Spinal cord (tissue), 10 donors: ENCODE measurements at places on chromosomes 6 and 20.
A peak's percentile ranks its signal among the peaks of the same experiment; 100 is the strongest.

- DNase-seq: peak; percentile 48
These were observed 17.5 kb downstream of the LEMD2 start for GRCh38 chr6:33771146-33772081.

GRCh38 chr6:160027931-160028330 lies 59.0 kb downstream of the IGF2R start:
- DNase-seq: no peak

- no peak for DNase-seq
These were observed 767 bp downstream of the AP5S1 start for GRCh38 chr20:3820901-3821727.

GRCh38 chr6:117533775-117534174 lies 51.3 kb downstream of the DCBLD1 start:
- DNase-seq: no peak

DNA sequence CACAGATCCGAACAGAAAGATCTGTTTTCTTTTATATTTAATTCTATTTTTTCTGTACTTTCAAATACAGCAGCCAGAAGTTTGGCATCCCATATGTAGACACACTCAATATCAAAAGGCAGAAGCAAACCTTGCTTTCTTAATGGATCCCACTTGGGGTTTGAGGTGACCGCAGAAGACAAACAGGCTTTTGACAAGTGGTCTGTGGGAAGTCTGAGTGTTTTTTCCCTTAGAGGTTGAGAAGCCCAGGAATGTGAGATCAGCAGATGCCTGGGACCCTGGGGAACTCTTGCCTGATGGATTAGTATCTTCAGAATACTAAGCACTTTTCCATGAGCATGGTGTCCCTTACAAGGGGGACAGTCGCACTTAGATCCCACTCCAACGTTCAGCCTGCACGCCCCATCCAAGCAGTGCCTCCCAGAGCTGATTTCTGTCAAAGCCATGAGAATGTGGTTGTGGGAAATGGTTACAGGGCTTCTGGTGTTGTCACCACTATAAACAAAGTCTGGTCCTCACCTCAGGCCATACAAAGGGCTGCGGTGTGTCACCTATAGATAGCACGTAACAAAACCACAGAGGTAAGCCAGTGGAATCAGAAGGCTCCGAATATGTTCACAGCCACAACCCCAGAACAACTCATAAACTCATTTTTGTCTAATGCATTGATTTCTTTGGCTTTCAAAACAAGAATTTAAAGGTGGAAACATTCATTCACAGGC lies 12.7 kb downstream of the IL17F start:
- no peak for DNase-seq

DNA sequence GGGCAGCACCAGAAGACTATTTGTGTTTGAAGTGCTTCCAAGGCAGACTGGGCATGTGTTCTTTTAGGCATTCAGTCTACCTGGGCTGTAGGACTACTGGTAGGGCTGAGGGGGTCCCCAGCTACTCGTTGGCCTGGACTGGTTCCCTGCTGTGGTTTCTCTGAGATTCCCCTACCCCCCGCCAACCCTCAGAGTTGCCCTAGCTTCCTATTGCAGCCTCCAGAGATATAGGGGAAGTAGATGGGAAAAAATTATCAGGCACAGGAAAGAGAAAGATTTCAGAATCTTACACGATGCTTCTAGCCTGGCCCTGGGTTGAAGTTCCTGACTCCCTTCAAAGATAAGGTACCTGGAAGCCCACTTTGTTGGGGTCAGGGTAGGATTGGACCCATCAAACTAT lies 22.5 kb downstream of the BRPF3 start:
- no peak for DNase-seq

DNA sequence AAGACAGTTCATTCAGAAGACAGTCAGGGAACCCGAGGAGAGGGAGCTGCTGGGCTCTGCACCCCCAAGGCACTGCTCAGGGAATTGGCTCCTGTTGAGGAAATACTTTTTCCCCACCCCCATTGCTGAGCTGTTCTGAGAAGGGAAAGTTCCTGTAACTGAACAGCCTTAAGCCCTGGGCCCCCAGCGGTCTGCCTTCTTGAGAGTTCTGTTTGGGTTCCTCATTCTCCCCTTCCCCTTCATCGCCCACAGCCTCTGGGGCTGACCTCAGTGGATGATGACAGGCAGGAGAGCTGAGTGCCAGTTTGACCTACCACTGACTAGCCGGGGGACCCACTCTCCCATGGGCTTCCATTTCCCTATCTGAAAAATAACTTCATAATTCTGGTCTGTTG lies 10.7 kb downstream of the HCK start:
- DNase-seq: no peak

GRCh38 chr20:24994470-24995368 lies 2.2 kb upstream of the APMAP start:
- peak; percentile 84 for DNase-seq

GRCh38 chr6:107083921-107084320 lies 31.4 kb downstream of the BEND3 start:
- no peak for DNase-seq

GRCh38 chr6:161866570-161866969 lies 592.7 kb upstream of the AGPAT4 start:
- DNase-seq: no peak

GRCh38 chr6:79627422-79627821 lies 3.7 kb upstream of the SH3BGRL2 start:
- no peak for DNase-seq

DNA sequence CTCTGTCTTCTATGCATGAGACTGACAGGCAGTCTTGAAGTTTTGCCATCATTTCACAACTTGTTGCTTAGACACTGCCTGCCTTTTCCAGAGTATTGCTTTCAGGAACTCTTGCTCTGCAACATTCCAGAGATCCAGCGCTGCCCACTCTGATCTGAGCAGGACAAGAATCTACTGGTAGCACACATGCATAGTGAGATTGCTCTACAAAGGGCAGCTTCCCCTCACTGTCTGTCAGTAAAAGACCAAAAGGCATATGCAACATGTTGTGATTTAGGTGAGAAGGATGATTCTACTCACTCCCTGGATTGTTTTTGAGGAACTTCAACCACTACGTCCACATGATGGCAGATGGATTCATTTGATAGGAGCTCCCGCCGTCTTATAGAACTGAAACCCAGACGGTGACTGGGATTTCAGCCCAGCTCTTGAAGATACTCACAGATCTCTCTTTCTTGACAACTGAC lies 259.1 kb downstream of the ARID1B start:
- no peak for DNase-seq

DNA sequence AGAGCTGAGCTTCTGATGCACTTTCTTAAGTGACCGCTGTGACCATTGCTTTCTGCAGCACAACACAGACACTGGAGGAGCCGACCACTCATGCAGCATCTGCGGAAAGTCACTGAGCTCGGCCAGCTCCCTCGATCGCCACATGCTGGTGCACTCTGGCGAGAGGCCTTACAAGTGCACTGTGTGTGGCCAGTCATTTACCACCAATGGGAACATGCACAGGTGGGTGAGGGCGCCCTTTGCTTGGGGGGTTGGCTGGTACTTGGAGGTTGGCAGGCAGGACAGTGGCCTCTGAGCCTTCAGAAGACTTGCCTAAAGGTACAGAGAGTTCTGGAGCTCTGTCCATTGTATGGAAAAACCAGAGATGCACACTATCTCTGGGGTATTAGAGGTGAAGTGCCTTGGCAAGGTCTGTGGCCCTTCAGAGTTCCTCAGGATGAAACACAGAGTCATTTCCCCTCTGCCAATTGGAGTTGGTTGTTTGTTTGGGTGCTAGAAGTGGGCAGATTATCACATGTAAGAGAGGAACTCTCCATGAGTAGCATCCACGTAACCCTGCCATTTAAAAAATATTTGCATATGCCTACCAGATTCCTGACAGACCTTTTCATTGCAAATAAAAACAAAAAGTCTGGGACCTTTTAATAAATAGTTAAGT lies 81.5 kb downstream of the RREB1 start:
- no peak for DNase-seq

- no peak for DNase-seq
These were observed 292.9 kb downstream of the TRDN start for GRCh38 chr6:123343836-123344235.
